ELR (cell line): ENCODE measurements at places on chromosomes 7 and 10.

DNA sequence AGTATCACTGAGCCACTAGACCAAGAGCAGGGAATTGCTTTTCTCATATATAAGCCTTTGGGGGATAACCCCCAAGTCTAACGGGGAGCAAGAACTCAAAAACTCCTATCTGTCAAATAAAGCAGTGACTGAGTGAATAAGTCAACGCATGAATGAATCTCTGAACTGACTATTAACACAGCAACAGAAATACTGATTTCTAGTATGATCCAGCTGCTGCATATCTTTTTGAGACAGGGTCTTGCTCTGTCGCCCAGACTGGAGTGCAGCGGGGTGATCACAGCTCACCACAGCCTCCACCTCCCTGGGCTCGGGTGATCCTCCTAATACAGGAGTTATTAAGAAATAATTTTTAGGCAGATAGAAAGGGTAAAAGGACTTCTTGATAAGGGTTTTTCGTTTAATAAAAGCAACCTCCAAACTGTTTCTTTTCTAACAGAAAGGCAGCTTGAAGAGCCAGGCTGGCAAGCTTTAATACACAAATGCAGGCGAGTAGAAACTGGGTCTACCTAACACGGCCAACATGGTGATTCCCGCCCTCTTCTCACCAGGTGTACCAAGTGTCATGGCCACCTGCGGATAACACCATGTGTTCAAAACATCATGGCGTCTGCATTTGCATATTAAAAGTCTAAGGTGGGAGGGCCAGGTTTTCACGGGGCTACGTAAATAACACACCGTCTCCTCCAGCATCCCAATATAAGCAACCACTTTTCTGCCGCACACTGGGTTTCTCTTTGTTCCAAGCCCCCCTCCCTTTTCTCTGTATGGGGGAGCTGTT is 631.9 kb downstream of the PARD3 start:
- DNase-seq: no peak

- DNase-seq: peak; percentile 62
These were observed 22.2 kb downstream of the TYW1B start for GRCh38 chr7:72805526-72806494.

- DNase-seq: peak; percentile 63
These were observed 210.9 kb downstream of the DGKB start for GRCh38 chr7:14691597-14692203.

DNA sequence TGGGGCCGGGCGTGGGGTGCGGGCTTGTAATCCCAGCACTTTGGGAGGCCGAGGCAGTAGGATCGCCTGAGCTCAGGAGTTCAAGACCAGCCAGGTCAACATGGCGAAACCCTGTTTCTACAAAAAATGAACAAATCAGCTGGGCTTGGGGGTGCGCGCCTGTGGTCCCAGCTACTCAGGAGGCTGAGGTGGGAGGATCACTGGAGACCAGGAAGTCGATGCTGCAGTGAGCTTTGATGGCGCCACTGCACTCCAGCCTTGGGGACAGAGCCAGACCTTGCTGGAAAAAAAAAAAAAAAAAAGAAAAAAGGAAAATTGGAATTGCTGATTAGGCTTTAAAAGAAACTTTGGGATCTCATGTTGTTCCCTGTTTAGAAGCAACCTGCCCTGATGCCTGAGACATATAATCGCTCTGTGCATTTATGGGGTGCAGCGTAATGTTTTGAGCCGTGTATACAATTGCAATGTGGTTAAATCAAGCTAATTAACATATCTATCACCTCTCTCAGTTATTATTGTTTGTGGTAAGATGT is 851 bp downstream of the AKR1E2 start:
- no peak for DNase-seq

- DNase-seq: no peak
These were observed 8.6 kb downstream of the MUC3A start for GRCh38 chr7:100957832-100958421.

DNA sequence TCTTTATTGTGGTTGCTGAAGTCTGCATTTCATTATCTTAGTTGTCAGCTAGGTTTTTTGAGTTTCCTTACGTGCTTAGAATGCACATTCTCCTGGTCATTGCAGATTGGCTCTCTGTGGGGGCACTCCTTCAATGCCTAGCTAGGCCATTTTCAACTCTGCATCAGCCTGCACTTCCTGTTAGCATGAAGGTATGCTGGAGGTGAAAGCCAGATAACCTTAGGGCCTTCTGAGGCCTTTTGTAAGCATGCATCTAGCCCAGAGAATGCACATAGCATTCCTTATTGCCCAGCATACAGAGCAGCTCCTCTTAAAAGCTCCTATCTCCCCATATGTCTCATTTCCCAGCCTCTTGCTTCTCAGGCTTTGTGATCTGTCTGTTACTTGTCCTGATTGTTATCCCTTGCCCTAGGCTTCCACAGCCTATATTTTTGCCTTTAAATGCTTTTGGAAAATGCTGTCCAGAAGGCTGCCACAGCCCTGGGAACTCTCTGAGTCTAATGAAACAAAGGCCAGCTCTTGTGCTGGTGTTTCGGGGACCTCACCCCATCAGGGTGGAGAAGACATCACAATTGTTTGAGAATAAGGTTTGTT is 108.1 kb upstream of the IGFBP3 start:
- DNase-seq: no peak

DNA sequence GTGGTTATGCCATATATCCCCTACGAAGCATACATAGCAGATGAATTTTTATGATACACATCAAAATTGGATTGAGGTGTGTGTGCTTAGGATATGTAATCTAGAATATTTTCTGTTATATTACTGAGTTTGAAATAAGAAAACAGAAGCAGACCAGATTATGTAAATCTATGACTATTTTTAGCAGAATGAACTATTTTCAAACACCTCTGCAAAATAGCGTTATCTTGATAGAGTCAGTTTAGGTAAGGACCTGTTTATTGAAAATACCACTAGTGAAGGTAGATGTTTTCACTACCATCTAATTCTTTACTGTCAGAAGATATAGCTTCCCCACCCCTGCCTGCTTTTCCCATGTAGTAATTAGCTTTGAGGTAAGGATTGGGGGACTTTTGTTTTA is 9.1 kb downstream of the LANCL2 start:
- DNase-seq: no peak

DNA sequence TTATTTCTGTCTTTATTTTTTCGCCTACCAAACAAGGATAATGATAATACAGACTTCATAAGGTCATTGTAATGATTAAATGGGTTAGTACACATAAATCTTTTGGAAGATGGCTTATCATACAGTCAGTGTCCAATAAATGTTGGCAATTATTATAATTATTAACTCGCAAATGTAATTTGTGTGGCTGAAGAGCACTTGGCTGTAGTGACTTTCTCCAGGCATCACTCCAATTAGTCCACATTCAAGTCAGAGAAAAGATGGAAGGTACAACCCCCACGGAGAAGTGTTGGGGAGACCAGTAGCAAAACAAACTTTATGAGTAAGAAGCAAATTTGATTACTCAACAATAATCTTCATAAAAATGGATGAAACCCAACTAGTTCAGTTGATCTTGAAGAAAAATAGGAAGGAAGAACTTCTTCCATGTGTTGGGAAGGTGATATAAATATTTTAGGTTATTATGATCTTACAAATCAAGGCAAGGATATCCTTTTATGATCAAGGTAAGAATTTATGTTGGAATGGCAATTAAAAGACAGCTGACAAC is 5.1 kb downstream of the AOAH start:
- no peak for DNase-seq

GRCh38 chr10:96878057-96878456 is 46.0 kb downstream of the LCOR start:
- no peak for DNase-seq

DNA sequence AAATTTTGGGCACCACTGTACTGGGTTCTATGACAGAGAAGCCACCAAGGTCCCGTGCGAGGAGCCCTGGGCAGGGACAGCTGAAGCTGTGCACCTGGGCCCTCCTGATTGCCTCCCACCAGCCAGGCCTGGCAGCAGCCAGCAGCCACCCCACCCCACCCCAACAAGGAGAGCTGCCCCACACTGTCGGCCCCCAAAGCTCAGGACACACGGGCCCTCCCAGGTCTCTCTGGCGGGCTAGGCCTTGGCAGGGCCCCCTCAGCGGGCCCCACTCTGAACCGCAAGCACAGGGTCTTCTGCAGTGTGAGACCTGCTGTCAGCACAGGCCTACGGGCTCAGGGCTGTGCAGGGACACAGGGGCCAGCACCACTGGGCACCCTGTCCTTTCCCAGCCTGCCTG is 5.5 kb downstream of the GPR146 start:
- no peak for DNase-seq

GRCh38 chr10:98170249-98171117 is 36.0 kb downstream of the R3HCC1L start:
- DNase-seq: peak; percentile 57

- DNase-seq: no peak
These were observed 228.1 kb downstream of the BICC1 start for GRCh38 chr10:58740620-58741369.

DNA sequence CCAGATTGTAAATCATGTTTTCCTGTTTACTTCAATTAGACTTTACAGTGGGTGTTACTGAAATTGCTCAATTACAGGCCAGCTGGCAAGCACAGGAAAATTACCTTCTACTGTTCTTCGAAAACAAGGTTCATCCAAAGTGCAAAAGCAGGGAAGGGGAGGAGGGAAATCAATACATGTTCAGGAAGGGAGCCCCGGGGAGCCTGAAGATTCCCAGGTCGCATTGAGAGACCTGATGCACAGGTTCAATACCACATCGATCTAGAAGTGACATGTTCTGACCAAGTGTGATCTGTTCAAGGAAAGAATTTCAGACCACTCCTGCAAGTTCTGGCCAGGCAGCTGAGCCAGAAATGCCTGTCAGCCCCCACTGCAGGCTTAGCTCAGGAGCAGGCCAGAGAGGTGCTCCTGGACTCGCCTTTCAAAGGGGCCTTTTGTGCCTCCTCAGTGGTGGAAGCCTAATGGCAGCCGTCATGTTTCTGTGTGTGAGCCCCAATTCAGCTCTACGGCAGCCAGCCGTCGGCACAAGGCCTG is 35.9 kb downstream of the FAM53B start:
- no peak for DNase-seq

DNA sequence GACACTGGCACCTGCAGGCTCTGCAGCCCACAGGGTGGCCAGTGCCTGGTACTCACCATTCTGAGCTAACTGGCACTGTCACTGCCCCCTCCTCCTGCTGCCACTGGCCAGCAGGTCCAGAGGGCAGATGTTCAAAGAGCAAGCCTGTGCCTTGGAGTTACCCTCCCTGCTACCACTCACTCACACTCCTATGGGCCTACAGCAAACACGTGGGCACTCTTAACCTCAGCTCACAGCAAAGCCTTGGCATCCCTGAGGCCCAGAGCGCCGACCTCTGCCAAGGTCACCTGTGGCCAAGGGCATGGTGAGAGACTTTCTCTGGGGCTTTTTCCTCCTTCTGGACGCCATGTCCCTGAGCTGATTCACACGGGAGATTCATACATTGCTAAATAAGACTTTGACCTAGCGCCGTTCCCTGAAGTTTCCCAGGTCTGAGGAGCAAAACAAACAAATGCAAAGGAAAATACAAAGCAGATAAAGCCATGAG is 270.0 kb upstream of the PPP2R2D start:
- DNase-seq: no peak

DNA sequence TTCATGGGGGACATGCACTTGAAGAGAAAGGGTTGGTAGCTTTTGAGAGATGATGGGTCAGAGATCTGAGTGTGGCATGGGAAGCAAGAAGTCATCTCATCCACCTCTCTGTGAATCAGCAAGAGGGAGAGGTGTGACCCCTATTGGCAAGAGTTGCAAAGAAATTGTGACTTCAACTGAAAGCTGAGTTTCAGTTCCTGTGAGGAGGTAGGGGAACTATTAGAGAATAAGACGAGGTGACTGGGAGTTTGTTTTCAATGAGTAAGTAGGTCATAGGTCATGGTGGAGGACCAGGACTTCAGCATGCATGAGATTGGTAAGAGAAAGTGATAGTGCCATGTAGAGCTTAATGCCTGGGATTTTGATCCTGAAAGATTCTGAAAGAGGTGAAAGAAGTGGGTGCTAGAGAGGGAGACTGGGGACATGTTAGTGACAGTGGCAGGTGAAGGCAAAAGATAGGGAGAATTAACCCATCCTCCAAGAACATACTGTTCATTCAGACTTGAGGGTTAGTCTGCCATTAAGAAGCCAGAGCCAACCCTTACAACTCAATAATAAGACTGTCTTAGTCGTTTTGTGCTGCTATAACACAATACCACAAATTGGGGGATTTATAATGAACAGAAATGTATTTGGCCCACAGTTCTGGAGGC is 75.5 kb upstream of the CAPZA2 start:
- DNase-seq: peak; percentile 69

- DNase-seq: no peak
These were observed 13.6 kb downstream of the UNCX start for GRCh38 chr7:1246160-1246870.
